ENCODE measurements at places on chromosomes 3 and 15.

DNA sequence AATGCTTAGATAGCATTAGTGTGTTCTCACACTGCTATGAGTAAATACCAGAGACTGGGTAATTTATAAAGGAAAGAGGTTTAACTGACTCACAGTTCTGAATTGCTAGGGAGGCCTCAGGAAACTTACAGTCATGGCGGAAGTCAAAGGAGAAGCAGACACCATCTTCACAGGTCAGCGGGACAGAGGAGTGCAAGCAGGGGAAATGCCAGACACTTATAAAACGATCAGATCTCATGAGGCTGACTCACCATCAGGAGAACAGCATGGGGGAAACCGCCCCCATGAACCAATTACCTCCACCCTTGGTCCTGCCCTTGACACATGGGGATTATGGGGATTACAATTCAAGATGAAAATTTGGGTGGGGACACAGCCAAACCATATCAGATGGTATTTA, 381.5 kb upstream of the DPPA4 start:
- DNase-seq = no peak

DNA sequence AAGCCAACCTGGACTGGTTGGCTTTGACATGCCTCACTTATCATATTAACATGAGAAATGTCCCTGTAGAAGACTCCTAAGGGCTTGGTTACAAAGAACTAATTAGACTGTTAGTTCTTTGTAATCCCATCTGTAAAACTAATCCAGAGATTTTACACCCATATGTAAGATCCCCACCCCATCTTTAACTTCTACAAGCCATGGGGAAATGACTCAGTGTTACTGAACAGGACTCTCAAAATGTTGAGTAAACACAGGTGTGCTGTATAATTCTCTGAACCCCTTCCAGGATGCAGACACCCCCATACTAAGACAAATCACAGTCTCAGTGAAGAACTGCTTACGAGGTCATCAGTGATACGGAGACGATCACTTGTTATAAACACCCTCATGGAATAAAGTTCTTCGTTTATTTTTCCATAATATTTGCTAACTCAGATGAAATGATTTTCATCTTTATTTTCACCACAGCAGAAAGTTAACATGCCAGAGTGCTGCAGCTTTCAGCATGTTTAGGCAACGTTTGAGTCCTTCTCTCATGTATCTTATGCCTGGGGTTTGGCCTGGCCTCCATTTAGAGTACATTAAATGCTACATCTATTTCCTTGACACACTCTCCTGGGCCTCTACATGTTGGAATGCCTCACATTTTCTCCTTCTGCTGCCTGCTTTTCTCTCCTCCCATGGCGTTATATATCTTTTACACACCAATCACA, 55.3 kb upstream of the LEKR1 start:
- DNase-seq = no peak

- no peak for DNase-seq
Observed at GRCh38 chr15:66951531-66952320, 113.7 kb upstream of the SMAD3 start.

DNA sequence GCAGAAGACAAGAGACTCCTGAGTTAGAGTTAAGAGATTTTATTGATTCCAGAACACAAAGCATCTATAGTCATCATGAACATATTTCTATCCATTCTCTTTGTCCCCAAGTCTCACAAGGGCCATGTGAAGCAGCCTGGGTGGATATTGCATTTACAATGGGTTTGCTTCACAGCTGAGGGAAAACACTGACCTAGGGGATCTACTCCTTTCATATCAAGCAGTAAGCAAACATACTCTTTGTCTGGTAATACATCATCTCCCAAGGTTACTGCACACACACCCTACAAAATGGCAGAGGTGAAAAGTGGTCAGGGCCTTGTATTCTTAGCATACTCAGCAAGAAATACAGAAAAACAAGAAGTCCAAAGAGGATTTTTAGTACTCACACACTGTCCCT, 267.7 kb upstream of the BCHE start:
- DNase-seq = no peak

GRCh38 chr3:104614564-104614963, 752.1 kb upstream of the ALCAM start:
- no peak for DNase-seq

DNA sequence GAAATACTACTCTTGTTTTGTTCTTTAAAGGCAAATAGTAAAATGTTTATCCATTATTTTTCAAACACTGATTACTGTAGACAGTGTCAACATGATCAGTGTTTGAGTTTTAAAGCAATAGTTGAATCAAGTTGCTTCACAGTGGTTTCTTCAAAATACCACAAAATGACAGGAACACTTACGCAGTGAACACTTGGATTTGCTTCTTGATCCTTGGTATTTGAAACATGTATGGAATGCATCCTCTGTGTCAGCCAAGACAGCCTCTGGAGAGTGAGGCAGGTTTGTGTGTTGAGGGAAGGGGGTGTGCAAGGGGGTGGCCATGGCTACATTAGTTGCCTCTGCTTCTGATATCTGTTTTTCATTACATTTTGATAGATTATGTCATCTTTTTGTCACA, 413.0 kb downstream of the RBMS3 start:
- DNase-seq = no peak

DNA sequence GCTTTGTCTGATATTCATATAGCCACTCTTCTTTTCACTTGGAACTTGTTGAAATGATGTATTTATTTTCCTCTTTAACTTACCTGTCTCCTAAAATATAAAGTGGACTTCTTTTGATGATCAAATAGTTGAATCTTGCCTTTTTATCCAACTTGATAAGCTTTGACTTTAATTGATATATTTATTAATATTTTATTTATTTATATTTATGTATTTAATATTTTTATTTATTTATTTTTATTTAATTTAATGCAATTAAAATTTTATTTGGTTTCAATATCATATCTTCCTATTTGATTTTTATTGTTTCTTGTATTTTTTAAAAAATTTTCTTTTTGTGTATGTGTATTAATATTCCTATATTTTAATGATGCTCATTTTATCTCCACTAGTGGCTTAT, 555.1 kb upstream of the EPHA6 start:
- DNase-seq = no peak

GRCh38 chr15:53576841-53577240, 182.6 kb downstream of the WDR72 start:
- no peak for DNase-seq
